ENCODE measurements at places on chromosomes 6 and 20.

GRCh38 chr6:139973669-139974344, 599.4 kb upstream of the CITED2 start:
- no peak for DNase-seq

DNA sequence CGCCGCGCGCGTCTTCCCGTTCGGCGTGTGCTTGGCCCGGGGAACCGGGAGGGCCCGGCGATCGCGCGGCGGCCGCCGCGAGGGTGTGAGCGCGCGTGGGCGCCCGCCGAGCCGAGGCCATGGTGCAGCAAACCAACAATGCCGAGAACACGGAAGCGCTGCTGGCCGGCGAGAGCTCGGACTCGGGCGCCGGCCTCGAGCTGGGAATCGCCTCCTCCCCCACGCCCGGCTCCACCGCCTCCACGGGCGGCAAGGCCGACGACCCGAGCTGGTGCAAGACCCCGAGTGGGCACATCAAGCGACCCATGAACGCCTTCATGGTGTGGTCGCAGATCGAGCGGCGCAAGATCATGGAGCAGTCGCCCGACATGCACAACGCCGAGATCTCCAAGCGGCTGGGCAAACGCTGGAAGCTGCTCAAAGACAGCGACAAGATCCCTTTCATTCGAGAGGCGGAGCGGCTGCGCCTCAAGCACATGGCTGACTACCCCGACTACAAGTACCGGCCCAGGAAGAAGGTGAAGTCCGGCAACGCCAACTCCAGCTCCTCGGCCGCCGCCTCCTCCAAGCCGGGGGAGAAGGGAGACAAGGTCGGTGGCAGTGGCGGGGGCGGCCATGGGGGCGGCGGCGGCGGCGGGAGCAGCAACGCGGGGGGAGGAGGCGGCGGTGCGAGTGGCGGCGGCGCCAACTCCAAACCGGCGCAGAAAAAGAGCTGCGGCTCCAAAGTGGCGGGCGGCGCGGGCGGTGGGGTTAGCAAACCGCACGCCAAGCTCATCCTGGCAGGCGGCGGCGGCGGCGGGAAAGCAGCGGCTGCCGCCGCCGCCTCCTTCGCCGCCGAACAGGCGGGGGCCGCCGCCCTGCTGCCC, 1.1 kb downstream of the SOX4 start:
- peak; percentile 28 for DNase-seq

- no peak for DNase-seq
Measured at GRCh38 chr6:135318738-135319469, 137.8 kb downstream of the MYB start.

DNA sequence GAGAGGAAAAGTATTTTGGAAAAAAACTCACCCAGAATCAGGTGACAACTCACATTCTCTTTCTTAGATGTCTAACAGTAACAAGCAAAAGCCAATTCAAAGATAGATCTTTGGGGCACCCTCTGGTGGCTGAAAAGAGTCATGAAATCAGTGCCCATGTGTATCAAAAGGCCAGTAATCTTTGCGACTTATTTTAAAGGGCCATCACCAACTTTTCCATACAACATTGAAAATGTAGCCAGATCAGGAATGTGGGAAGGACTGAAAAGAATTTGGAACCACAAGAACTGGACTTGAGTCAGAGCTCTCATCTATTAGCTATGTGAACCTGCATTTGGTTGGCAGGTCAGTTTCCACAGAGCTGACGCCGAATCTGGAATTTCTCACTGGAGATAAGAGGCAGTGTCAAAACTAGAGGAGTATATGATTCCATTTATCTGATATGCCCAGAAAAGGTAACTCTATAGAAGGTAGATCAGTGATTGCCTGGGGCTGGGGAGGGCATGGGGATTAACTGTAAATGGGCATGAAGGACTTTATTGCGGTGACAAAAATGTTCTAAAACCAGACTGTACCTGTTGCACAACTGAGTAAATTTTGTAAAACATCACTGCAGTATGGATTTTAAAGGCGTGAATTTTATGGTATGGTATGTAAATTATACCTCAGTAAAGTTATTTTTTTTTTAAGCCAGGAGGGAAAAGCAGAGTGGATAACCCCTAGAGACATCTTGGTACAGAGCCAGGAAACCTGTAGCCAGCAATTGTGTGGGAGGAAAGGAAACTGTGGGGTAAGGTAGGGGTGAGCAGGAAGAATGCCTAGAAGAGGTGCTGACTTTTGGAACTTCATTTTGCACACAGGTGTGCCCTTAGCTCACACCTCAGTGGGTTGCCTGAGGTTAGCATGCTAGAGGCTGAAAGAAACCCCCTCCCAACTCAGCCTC, 117.1 kb upstream of the ASF1A start:
- DNase-seq = peak; percentile 37

DNA sequence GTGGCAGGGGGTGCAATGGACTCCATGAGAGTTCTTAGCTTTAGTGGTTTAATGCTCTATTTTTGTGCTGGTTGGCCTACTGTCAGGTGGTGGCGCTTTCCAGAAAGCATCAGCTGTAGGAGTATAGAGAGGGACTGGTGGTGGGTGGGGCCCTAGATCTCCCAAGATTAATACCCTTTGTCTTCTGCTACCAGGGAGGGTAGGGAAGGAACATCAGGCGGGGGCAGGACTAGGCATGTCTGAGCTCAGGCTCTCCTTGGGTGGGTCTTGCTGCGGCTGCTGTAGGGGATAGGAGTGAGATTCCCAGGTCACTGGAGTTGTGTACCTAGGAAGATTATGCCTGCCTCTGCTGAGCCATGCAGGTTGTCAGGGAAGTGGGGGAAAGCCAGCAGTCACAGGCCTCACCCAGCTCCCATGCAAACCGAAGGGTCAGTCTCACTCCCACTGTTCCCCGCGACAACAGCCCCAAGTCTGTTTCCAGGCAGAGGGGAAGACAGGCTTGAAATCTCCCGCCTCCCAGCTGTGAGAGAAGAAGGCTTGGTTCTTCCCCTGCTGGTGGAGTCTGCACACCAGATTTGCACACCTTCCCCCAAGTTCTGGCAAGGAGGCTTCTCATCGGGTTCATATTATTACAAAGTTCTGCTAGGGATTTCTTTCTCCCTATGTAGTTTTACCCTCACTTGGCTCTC, 46.7 kb upstream of the PKIB start:
- DNase-seq = no peak

Data from T-helper 1 cell (primary cell).